ENCODE measurements at places on chromosomes 13 and 19.

DNA sequence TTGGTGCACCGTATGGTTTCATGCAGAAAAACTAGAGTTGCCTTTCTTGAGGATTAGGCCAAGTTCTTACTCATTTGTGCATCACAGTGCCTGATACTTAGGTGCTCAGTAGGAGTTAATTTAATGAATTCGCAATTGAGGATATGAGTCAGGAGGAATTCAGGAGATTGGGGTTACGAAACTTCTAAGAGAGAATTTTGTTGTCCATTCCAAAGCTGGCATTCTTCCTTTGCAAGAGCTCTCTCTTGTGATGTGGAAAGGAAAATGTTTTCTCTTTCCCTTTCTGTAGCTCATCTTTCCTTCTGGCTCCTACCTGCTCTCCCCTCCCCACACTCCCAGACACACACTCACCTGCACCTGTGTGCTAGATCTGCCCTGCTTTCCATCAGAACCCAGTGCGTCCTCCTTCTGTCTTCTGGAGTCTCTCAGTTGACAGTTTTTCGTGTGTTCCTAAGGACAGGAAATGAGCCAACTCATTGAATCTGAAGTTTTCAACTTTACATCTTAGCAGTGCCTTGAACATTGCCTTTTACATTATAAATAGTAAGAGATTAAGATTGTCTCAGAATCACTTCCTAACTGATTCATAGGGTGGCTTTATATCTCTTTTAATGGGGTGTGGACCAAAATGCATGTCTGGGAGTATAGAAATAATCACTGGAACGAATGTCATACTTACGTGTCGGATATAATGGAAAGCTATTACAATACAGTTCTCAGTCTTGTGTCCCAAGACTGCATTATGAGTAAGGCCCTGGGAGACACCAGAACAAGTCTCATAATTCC, 19.7 kb upstream of the ERCC5 start:
- DNase-seq, result no peak

- DNase-seq, result no peak
These were observed 4.6 kb downstream of the MRPL54 start for GRCh38 chr19:3767050-3767449.

- no peak for DNase-seq
These were observed 9.1 kb downstream of the ZMYM2 start for GRCh38 chr13:19967621-19968020.

DNA sequence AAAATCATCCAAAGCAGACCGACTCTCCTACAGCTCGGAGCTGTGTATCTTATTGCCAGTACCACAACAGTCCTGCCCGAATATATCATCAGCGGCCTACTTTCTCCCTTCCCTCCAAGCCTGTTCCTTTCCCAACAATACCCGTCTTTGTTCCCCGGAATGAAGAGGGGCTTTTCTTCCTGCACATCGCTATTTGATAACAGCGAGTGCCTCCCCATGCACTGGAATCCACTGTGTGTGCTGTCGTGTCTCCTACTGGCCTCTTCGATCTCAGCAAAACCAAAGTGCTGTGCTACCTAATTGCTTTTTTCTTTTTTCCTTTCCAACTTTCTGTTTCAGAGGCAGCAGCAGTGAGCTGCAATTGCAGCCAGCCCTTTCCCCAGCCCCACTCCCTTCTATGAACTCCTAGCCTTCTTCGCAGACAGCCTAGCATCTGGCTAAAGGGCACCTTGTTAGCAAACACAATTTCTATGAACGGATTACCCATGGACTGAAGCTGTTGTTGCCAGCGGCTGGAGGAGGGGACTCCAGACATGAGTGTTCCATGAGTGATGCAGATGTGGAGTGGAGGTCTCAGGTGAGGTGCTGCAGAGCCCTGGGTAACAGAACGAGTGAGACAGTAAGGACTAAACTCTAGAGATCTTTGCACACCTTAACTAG, 43.4 kb downstream of the EFNB2 start:
- DNase-seq, result no peak

- no peak for DNase-seq
These were observed 185.2 kb downstream of the KLF12 start for GRCh38 chr13:73948848-73949529.
